SK-N-SH (cell line): ENCODE measurements at places on chromosomes 6 and 20.

GRCh38 chr20:57128044-57128757 is 138.2 kb downstream of the BMP7 start:
- DNase-seq = no peak

GRCh38 chr6:16544006-16544405 is 217.3 kb downstream of the ATXN1 start:
- no peak for DNase-seq

DNA sequence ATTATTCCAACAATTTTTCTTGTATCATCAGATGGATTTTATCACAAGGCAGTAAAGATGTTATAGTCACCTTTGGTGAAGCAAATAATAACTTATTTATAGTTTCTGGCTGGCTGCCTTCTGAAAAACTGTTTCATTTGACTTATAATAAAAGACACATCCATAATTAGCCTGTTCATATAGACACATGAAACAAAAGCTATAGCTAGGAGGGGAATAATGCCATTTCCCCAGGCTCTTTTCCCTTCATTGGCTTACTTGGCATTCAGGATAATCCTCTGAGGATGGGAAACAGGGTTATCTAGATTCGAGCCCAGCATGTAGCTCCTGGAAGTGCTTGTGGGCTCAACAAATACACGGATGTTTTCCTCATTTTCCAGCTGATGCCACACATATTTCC is 17.5 kb downstream of the MMP24 start:
- no peak for DNase-seq

DNA sequence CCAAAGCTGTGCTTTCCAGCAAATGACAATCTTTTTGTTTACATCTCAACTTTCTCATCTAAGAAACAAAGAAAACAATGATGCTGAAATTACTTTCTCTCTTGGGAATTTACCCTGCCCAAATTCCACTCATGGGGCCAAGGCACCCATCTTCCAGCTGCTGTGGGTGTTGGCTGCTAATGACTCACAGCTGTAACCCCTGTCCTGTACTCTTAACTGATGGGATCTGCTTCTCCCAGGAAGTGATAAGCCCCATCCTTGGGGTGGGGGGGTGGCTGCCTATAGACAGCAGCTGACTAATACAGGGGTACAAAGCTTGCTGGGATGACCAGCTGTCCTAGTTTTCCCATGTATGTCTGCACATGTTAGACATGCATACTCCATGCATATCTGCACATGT is 938.6 kb downstream of the C6orf118 start:
- no peak for DNase-seq

GRCh38 chr6:21914121-21914973 is 320.8 kb downstream of the SOX4 start:
- peak; percentile 24 for DNase-seq

GRCh38 chr20:14672066-14672465 is 334.7 kb upstream of the FLRT3 start:
- DNase-seq = no peak

- no peak for DNase-seq
Measured at GRCh38 chr20:2643708-2644107, 8.7 kb upstream of the NOP56 start.

GRCh38 chr20:39048000-39048696 is 86.0 kb downstream of the DHX35 start:
- DNase-seq = peak; percentile 89

DNA sequence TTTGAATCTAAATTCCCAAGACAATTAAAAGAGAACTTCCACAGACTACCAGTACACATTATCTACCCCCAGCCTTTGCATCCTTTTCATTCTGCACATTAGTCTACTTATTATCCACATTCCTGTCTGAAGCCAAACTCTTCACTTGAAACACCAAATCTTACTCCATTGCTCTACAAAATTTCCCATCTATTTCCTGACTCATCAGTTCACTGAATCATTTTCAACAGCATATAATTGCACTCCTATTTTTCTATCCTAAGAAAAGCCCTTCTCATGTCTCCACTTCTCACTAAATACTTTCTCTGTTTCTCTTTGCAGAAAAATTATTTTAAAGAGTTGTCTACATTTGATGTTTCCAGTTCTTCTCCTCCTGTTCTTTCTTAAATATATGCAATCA is 239.4 kb upstream of the FERMT1 start:
- DNase-seq = no peak

- no peak for DNase-seq
Measured at GRCh38 chr6:137227871-137228302, 8.7 kb upstream of the IFNGR1 start.

GRCh38 chr20:36645353-36645752 is 643 bp downstream of the SLA2 start:
- DNase-seq = no peak

DNA sequence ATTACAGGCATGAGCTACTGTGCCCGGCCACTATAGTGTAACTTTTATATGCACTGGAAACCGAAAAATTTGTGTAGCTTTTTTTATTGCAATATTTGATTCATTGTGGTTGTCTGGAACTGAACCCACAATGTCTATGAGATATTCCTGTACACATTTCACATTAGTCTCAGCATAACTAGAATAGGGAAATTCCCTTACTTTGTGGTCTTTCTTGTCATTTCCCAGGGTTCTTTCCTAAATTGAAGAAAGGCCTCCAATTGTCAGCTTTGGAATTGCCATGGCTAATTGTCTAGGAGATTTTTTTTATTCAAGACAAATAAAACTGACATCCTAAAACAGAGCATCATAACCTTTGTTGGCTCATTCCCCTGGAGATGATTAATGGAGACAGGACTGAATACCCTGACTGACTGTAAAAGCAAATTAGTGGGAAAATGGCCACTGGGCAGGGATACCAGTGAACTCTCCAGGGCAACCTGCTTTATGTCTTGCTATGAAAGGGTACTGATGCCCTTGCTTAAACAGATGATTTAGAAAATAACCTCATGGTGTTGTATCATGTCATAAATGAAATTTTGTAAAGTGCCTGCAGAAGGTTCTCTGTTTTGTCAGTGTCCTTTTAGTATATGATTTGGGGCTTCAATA is 576.9 kb downstream of the RFPL4B start:
- DNase-seq = peak; percentile 51

GRCh38 chr20:43545837-43546578 is 12.8 kb upstream of the SGK2 start:
- no peak for DNase-seq

DNA sequence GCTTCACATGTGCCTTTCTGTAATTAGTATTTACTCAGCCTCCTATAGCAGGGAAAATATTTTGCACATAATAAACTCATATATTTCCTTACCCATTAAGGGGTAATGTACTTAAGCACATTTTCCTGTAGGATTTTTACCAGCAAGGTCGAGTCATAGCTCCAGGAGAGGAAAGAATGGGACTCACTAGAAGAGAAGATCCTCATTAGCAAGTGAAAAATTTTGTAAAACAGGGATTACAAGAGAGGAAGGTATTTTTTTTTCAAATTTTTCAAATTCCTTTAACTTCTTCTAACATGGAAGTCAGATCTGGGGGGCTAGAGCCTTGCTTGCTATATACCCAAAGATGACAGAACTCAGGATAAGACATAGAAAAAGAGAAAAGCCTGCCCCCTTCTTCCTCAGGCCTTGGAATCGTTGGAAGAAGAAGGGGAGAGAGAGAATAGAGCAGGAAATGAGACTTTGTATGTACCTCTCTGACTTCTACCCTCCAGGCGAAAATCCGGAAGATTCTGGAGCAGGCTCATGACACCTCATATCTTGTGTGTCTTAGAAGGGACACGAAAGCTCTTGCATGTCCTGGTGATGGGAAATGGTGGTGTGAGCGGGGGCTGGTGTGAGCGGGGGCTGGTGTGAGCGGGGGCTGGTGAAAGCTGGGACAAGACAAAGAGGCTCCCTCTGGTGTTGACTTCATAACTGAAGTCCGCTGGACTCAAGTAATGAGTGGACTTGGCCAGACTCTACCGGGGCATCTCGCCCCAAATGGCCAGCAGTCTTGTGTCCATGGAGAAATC is 256.9 kb upstream of the PLCB4 start:
- no peak for DNase-seq

DNA sequence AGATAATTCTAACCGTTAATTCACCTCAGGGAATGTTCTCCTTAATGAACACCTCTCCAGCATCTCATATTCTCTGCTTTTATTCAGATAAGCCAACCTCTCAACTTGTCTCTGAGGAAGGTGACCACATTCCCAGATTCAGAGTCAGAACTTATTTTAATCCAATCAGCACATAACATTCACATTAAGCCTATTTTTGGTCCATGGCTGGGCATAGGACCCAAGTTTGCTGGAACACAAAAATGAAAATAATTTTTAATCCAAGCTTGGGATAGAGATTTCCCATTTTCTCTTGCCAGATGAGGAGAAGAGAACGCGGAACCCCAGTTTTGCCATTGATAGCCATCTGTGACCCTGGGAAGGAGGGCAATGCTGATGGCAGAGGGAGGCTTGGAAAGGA is 126.5 kb downstream of the FRK start:
- DNase-seq = no peak

GRCh38 chr6:112031960-112032359 is 21.9 kb upstream of the CCN6 start:
- DNase-seq = no peak
